ENCODE measurements at places on chromosomes 2 and 18. TPM values are rescaled to one million over a fixed set of nuclear protein-coding genes. Genes with fewer than 3 reads are reported as not detected.
A peak's percentile ranks its signal among the peaks of the same experiment; 100 is the strongest.

DNA sequence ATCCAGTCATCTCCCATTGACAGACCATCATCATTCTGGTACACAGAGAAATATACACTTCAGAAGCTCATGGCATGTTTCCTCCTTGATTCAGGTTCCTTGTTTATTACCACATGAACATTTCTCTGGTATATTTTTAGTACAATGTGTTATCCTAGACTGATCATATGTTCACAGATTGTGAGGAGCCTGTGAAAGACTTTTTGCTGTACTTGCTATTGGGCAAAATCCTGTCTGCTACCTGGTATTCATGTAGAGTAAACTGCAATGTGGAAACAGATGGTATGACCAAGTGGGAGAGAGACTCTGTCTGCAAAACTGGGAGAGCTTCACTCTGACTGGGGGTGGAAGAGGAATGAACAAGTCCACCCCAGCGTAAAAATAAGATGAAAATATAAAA is 657.2 kb downstream of the IRS1 start:
- DNase-seq: peak; percentile 60
- H3K27ac ChIP-seq: no peak overlapping the region
- H3K27me3 ChIP-seq: no peaks in the 10 kb centered on the region
- H3K36me3 ChIP-seq: no peaks in the 10 kb centered on the region

DNA sequence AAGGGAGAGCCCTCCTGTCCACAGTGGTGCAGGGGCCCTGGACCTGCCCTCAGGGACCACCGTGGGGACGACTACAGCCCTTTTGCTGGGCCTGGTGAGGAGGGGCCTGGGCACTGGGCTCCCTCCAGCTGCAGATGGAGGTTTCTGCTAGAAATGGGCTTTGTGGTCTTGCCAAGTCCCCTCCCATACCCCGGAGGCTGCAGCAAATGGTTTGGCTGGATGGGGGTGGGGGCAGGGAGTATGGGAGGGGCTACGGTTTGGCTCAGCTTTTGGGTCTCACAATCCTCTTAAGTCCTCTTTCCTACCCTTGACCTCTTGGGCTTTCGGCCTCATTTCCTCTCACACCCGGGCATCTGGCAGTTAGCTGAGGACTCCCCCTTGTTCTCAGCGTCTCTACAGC is 21.7 kb downstream of the TET3 start:
- H3K4me1 ChIP-seq: peaks cover 75% of the 10 kb centered on the region
- peaks cover 14% of the 10 kb centered on the region for H3K36me3 ChIP-seq
- H3K27me3 ChIP-seq: no peaks in the 10 kb centered on the region
- no peak overlapping the region for H3K4me3 ChIP-seq
- no peak for DNase-seq

- H3K4me3 ChIP-seq: no peak overlapping the region
- H3K27me3 ChIP-seq: no peaks in the 10 kb centered on the region
- H3K4me1 ChIP-seq: peaks cover 7% of the 10 kb centered on the region
- no peak overlapping the region for H3K27ac ChIP-seq
- DNase-seq: no peak
- no peaks in the 10 kb centered on the region for H3K36me3 ChIP-seq
Observed at GRCh38 chr2:234699456-234699855, 202.6 kb upstream of the ARL4C start.

DNA sequence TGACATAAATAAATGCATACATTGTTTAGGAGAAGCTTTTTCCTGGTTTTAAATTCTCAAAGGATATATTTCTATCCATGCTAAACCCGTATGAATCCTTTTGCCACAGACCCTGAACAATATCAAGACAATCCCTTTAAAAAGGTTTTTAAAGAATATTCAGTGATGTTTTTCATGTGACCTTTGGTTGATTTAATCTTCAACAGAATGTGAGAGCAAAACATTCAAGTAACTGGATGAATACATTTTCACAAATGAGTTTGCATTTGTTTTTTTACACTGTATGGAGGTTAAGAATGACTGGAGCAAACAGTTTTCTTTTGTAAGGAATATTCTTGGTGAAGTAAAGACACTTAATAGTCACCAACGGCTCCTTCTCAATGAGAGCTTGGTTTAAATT is 139.4 kb upstream of the CWC22 start:
- no peaks in the 10 kb centered on the region for H3K36me3 ChIP-seq
- no peaks in the 10 kb centered on the region for H3K4me1 ChIP-seq
- no peak overlapping the region for H3K27ac ChIP-seq
- no peaks in the 10 kb centered on the region for H3K27me3 ChIP-seq

- H3K4me3 ChIP-seq: no peak overlapping the region
- no peaks in the 10 kb centered on the region for H3K4me1 ChIP-seq
- no peak overlapping the region for H3K27ac ChIP-seq
- H3K27me3 ChIP-seq: no peaks in the 10 kb centered on the region
- no peak for DNase-seq
Observed at GRCh38 chr2:65595630-65596029, 163.2 kb upstream of the SPRED2 start.

RAB10 gene
- 80.8 TPM for total RNA-seq

M1AP gene
- total RNA-seq: 0.33 TPM

FSHR gene
- total RNA-seq: 0.17 TPM

DLGAP1 gene
- total RNA-seq: 30.7 TPM

DNA sequence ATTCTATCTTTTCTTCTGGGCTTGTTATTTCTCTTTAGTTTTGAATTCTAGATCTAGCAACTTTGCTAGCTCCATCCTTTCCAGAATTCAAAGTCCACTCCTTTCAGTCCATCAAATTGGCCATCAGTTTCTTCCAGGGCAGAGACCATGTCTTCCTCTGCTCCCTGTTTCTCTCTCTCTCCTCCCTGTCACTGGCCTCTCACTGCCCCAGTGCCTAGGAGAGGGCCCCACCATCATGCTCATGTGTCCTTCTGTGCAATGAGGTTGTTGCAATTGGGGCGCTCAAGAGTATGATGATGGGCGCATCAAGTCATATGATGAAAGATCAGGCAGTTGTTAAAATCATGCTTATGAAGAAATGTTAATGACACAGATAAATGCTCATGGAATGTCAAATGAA is 159.2 kb upstream of the HS6ST1 start:
- no peak overlapping the region for H3K4me3 ChIP-seq
- no peaks in the 10 kb centered on the region for H3K36me3 ChIP-seq
- peaks cover 17% of the 10 kb centered on the region for H3K4me1 ChIP-seq
- H3K27ac ChIP-seq: no peak overlapping the region
- no peak for DNase-seq
- H3K27me3 ChIP-seq: no peaks in the 10 kb centered on the region

- H3K27me3 ChIP-seq: no peaks in the 10 kb centered on the region
- peaks cover 4% of the 10 kb centered on the region for H3K4me1 ChIP-seq
- no peaks in the 10 kb centered on the region for H3K36me3 ChIP-seq
- H3K4me3 ChIP-seq: no peak overlapping the region
- no peak for DNase-seq
- H3K27ac ChIP-seq: no peak overlapping the region
Observed at GRCh38 chr2:199838399-199838798, 12.6 kb downstream of the FTCDNL1 start.

GRCh38 chr2:90207454-90208058 is 1516.1 kb downstream of the RPIA start:
- H3K27me3 ChIP-seq: no peaks in the 10 kb centered on the region
- H3K4me3 ChIP-seq: no peak overlapping the region
- H3K4me1 ChIP-seq: no peaks in the 10 kb centered on the region
- H3K36me3 ChIP-seq: no peaks in the 10 kb centered on the region

AMER3 gene
- 11.4 TPM for total RNA-seq

GRP gene
- 2.0 TPM for total RNA-seq

- H3K36me3 ChIP-seq: no peaks in the 10 kb centered on the region
- no peak overlapping the region for H3K27ac ChIP-seq
- no peak overlapping the region for H3K4me3 ChIP-seq
- H3K27me3 ChIP-seq: peaks cover 34% of the 10 kb centered on the region
Observed at GRCh38 chr18:5195656-5196055, 1.4 kb downstream of the AKAIN1 start.

GRCh38 chr18:76522122-76522503 is 27.1 kb upstream of the ZNF516 start:
- peaks cover 16% of the 10 kb centered on the region for H3K4me1 ChIP-seq
- no peak for DNase-seq
- H3K27ac ChIP-seq: peak overlapping the region; percentile 75
- H3K36me3 ChIP-seq: no peaks in the 10 kb centered on the region

GRCh38 chr2:43227830-43228281 is 1.4 kb upstream of the ZFP36L2 start:
- H3K4me3 ChIP-seq: peak overlapping the region; percentile 83
- H3K27me3 ChIP-seq: peaks cover 13% of the 10 kb centered on the region
- peak overlapping the region; percentile 99 for H3K27ac ChIP-seq
- H3K36me3 ChIP-seq: peaks cover 24% of the 10 kb centered on the region
- DNase-seq: no peak
- peaks cover 19% of the 10 kb centered on the region for H3K4me1 ChIP-seq
